Mucosa of descending colon (tissue), 3 donors: ENCODE measurements at places on chromosomes 7 and 10.

DNA sequence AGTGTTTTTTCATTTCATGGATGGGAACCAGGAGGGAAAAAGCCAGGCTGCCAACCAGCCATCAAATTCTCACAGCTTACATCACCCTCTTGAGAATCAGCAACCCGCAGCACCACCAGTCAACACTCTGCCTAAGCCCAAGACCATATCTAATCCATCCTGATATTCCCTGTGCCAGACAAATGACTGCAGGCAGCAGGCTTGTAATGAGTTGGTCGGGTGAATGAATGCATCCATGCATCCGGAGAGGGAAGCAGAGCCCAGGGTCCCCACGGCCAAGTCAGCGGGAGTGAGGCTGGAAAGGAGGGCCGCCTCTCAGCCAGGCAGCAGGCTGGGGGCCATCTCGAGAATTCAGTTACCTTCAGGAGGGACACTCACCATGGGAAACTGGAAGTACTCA, 46.9 kb downstream of the SLIT1 start:
- DNase-seq: no peak

GRCh38 chr10:131231965-131232541, 79.5 kb downstream of the TCERG1L start:
- no peak for DNase-seq

DNA sequence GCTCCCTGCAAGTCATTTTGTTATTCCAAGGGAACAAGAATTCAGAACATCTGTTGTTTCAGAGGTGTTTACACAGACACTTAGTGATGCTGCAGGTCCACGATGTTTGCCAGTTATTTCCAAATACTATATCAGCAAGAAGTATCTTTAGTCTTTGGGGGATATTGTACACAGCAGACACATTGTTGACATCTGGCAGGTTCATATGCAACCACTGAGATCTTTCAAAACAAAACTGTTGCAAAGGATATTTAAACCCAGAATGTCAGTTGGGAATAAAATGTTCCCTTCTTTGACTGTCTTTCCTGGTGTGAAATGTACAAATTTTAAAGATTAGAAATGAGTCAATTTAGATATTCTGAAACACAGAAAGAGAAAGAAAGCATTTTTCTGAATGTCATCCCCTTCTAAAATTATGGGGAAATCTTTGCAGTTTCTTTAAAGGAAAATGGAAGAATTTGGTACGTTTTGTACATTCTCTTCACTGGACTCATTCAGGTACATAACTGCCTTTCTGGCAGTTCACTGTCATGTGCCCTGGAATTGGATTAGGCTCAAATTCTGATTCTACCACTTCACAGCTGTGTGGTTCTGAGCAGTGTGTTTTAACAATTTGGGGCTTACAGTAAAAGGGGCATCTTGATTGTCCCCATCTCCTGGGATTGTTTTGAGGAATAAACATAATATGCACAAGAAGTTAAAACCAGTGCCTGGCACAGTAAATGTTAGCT, 40.3 kb upstream of the CELF2 start:
- DNase-seq: no peak

DNA sequence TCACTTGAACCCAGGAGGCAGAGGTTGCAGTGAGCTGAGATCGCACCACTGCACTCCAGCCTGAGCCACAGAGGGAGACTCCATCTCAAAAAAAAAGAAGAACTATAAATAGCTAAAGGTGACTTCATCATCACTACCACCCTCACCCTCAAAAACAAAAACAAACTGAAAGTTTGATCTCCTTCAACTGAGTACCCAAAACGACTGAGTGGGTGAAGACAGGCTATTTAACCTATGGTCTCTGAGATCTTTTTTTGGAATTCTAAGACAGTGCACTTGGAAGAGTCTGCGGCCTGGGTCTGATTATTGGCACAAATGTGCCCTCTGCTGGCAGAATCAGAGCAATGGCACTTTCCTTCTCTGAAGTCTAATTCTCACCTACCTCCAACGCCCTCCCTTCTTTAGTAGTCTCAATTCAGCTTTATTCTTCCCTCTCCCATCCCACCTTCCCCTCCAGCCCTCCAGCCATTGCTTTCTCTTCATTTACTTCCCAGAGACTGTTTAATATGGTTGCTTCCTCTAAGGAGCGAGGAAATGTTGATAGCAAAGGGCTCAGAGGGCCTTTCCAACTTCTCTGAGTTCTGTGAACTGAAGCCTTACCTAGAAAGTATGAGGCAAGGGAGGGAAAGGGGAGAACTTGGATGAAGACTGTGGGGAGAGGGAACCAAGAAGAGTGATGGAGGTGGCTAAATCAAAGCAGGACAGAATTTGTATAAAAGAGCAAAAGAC, 2.9 kb upstream of the MYOZ1 start:
- no peak for DNase-seq

DNA sequence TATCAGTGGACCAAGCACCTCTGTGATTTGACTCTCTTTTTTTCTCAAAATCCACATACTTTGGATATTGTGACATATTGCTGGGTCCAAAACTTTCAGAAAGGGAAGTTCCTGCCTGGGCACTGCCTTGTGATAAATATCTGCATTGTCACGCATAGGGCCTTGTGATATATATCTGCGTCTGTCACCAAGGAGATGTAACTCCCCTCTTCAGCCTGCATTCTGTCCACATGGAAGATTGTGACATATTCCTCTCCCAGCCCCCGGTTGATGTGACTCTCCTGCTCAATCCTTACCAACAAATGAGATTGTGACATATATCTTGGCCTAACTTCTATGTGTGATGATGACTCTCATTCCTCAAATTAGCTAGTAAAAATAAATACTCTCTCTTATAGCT, 25.4 kb upstream of the ZNF107 start:
- no peak for DNase-seq
